ENCODE measurements at places on chromosomes 16 and 17.

DNA sequence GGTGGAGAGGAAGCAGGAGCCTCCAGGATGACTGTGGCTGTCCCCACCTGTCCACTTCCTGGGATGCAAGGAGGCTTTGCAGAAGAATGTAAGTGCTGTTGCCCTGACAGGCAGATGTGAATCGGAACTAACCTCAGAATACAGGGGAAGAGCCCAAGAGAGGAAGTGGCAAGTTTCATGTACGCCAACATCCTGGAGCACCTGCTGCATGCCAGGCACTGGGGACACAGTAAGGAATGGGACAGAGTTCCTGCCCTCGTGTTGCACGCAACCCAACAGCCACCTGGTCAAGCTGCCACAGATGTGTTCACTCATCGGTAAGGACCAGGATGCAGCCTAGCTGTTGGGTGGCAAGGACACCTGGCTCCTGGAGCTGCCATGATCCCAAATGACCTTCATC is 98.6 kb upstream of the RPL38 start:
- DNase-seq, result no peak

DNA sequence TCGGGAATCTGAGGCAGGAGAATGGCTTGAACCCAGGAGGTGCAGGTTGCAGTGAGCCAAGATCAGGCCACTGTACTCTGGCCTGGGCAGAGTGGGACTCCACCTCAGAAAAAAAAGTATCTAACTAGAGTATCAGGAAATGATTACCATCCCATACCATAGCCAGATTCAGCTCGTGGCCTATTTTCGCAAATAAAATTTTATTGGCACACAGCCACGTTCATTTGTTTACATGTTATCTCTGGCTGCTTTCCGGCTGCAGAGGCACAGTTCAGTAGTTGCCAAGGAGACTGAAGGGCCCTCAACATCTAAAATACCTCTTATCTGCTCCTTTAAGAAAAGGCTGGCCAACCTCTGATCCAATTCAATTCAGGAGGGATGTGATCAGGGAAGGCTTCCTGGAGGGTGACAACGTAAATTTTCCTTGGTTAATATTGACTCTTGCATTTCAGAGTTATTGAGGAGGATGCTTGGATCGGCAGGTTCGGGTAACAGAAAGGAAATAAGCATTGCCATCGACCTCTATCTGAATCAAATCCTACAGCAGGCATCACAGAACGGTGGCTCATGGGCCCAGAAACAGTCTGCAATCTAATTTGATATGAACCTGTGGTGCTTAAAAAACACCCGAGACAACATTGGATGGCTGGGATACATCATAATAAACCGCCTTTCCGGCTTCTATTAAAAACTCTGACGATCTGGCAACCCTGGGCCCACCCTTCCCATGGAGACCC is 73.8 kb downstream of the XYLT1 start:
- DNase-seq, result no peak

DNA sequence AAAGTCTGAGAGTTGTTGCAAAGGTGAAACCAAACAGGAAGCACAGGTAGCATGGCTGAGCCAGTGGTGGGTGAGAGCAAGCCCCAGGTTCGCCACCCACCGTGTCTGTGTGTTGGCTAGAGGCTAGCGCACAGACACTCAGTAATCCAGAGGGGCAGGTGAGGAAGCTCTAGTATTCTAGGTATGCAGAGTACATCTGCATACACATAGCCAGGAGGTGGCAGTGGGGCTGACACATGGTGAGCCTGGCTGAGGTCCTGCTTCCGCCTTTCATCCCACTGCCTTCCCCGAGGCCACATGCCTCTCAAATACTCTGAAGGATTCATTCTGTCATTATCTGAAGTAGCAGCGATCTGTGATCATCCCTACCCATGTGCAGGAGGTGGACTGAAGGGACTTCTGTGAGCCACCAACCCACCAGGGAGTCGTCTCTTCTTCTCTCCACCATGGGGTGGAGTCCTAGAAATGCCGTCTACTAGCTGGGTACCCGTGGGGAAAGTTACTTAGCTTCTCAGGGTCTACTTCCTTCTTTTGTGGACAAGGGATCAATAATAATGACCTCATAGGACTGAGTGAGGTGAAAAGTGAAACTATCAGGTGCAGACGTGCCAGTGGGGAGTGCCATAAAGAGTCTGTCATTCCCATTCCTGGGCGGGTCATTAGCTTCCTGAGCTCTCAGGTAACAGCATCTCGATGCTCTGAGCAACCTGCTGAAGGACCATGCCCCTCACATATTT is 36.0 kb upstream of the ICAM2 start:
- no peak for DNase-seq

DNA sequence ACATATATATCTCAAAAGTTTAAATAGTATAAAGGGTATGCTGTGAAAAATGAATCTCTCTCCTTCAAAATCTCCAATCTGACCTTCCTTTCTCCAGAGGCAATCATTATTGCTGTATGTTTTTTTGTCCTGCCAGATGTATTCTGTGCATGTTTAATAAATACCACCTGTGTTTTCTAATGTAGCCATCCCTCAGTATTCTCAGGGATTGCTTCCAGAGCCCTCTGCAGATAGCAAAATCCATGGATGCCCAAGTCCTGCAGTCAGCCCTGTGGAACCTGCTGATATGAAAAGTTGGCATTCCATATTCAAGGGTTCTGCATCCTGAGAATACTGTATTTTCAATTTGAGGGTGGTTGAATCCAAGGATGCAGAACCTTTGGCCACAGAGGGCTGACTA is 42.9 kb downstream of the BPTF start:
- DNase-seq, result no peak

DNA sequence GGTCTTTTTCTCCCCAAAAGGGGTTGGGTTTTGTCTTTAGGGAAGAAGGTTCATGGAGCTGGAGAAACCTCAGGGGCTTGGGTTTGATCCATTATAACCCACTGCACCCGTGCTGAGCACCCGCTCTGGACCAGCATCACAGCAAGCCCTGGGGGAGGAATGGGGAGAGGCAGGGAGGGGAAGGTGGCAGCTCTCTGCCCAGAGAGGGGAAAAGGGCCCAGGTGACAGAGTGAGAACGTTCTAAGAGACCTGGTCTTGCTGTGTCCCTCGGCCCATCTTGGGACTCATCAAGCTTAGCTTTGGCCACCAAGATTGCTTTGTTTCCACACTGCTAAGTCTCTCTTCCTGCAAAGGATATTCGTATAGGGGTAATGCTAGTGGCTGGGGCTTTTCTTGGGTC is 38.2 kb upstream of the TAC4 start:
- DNase-seq, result no peak

GRCh38 chr16:622920-623280 is 7.9 kb upstream of the WFIKKN1 start:
- no peak for DNase-seq

DNA sequence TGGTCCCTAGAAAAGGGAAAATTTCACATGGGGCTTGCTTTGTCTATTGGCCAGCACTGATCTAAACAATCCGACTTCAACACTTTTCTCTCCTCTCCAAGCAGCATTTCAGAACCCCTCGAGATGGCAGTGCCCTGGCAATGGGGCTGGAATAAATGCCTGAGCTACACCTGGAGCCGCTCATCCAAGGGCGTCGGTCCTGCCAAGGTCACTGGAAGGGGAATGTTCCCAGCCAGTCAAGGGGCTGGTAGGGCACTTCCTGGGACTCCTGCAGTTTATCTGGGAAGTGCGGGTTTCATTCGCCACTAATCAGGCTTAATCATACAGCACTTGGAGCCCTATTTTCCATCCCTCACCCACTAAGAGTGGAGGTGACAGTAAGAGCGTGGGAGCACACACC is 17.1 kb downstream of the MEAK7 start:
- no peak for DNase-seq

DNA sequence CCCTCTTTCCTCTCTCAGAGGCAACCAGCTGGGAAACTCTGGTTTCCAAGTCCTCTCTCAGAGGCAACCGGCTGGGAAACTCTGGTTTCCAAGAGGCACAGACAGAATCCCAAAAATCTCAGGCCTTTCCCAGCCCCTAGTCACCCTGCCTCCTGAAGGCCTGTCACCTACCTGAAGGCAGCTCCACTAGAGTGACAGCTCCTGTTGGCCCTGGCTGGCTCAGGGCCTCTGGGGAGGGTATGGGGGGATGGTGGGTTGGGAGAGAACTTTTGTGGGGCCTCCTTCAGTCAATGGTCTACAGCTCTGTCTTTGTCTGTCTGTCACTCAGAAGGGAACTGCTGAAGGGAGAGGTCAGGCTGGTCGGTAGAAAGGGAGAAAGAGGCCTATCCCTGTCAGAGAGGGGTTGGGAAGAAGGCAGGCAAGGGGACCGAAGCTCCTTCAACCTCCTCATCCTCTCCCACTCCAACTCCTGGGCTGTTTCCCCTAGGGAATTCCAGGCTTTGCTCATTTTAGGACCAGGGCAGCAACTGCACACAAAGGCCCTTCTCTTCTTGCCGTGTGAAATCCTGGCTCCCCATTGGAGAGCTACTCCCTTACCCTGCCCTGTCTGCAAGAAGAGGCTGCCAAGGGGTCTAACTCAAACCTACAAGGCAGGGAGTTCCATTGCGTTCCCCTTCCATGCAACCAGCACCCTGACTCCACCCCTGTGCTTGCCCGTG is 23.6 kb downstream of the COPZ2 start:
- DNase-seq, result no peak

DNA sequence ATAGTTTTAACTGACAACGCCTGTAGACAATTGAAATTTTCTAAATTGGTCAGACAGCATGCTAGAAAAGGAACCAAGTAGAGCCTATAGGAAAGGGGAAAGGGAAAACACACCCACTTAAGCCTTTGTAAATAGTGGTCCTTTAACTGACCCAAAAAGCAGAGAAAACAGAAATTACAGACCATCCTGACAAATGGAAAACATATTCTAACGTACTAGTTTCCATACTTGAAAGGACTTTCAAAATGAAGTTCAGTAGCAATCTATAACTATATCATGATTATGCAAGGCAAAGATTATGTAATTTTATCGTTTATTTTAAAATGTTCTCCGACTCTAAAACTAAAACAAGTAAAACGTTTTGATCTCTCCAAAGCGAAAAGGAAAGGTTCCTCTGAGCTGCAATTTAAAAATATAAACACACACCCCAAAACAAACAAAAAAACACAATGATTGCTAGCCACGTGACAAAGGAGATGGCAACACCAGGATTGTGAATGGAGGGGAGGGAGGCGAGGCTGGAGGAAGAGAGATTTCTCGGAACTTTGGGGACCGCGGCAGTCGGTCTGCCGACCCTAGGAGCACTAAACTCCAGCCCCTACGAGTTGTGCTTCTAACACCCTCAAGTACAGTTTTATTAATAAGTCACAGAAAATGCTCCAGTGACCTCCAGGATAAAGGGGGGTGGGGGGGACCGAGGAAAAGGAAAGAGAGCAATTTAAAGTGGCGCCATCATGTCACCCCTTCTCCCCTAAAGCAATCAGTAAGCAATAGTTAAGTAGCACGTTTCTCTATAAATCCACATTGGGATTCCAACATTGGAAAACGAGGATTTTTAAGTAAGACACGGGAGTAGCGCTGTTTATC is 1.7 kb downstream of the KANSL1 start:
- no peak for DNase-seq

DNA sequence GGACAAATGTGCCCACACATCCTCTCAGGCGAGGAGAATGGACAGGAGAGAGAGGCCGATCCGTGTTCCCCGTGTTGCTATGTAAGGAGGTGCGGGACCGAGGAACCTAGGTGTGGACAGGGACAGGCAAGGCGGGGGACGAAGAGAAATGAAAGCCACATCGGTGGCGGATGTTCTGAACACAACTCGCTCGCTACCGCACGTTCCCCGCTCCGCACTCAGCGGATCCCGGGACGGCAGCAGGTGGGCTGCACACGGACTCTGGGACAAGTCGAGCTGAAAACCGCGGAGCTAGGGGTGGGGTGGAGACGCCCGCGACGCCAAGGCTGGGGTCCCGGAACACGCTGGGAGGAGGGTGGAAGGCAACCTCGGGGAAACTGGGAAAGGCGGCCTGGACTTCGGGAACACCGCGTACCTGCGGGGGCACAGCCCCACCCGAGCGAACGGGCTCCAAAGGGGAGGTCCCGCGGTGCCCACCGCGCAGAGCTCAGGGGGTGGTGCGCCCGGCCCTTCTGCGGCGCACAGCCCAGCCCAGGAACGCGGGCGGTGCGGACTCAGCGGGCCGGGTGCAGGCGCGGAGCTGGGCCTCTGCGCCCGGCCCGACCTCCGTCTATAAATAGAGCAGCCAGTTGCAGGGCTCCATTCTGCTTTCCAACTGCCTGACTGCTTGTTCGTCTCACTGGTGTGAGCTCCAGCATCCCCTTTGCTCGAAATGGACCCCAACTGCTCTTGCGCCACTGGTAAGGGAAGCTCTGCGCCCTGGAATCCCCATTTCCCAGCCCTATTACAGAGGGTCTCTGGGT is at the start of gene MT1E:
Gene MT1E, plus strand, starts transcription at position 642 of the 803 bp plus-strand sequence. Its CDS starts 71 bp downstream, at position 713.
- no peak for DNase-seq

DNA sequence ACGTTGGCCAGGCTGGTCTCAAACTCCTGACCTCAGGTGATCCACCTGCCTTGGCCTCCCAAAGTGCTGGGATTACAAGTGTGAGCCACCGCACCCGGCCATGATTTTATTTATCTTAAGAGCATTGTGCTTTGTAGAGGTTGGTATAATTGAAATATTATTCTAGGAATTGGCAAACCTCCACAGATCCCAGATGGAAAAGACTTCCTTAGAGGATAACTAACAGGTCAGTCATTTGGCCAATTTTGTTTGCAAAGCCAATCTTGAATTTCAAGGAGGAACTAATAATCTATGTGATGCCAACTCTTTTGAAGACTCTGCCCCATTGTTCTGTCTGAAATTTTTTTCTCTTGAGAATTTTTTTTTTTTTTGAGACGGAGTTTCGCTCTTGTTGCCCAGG is 46.7 kb upstream of the SLC5A10 start:
- DNase-seq, result no peak

DNA sequence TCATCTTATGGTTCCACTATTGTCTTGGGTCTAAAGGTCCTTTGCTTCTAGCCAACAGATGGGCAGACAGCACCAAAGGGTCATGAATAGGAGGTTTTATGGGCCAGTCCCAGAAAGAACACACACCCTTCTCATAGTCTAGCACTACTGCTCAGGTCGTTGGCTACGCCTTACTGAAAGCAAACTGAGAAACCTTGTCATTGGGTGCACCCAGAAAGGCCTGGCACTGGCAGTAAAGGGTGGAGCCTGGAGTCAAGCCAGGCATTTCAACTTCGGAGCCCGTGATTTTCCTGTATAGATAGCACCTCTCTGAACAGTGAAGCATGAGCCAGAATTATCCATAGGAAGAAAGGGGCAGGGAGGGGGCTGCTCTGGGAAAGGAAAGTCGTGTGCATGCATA is 74.9 kb downstream of the VAT1L start:
- DNase-seq, result no peak

DNA sequence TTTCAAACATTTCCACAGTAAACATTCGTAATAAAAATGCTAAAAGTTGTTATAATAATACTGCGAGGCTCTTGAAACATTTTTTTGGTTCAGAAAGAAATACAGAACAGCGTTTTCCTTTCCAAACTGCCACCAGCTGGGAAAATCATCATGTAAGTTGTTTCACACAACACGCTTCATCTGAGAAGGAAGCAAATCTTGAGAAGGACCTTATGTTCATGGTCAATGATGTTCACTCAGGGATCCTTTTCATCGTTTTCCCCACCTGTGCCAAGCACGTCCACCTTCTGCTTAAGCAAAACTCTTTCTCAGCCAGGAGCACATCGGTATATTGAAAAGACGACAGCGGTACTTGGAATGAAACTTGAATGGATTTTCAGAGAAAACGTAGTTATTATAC is 274.5 kb upstream of the ELAC2 start:
- no peak for DNase-seq
